ENCODE measurements at places on chromosomes 4 and X. TPM values are rescaled to one million over a fixed set of nuclear protein-coding genes. Genes with fewer than 3 reads are reported as not detected.

The BCORL1 gene
- total RNA-seq = 1.4 TPM

The FABP2 gene
- total RNA-seq = 2.9 TPM

The IL13RA1 gene
- 33.2 TPM for total RNA-seq

The SPINK2 gene
- not detected for total RNA-seq

The LGI2 gene
- total RNA-seq = 2.9 TPM

The PRKG2 gene
- 0.96 TPM for total RNA-seq

Data from umbilical cord (tissue), 2 donors.